ENCODE measurements at places on chromosomes 2 and 18.

- DNase-seq, result no peak
Observed at GRCh38 chr18:57175532-57175931, 28.6 kb downstream of the BOD1L2 start.

GRCh38 chr18:26422472-26423162 is 125.7 kb downstream of the KCTD1 start:
- DNase-seq, result no peak

GRCh38 chr2:176392744-176393414 is 123.6 kb downstream of the MTX2 start:
- no peak for DNase-seq

- no peak for DNase-seq
Observed at GRCh38 chr2:32200814-32201213, 35.1 kb downstream of the SLC30A6 start.

DNA sequence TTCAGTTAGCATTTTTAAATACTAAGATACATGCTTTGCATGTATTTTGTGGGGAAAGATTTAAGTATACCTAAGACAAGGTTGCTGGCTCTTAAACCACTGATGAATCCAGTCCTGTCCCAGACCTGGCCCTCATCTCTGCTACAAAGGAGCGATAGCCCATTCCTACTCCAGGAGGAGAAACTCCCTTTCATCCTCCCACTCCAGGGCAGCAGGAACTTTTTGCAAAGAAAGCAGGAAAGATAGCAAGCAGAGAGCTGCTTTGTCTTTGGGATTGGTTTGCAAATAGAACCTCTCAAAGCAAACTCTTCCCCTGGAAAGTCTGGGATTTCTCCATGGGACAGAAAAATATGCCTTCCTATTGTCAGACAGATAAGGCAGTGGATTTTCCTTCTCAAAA is 43.6 kb upstream of the COPS8 start:
- no peak for DNase-seq

GRCh38 chr2:112108178-112108832 is 29.9 kb upstream of the FBLN7 start:
- DNase-seq, result no peak

DNA sequence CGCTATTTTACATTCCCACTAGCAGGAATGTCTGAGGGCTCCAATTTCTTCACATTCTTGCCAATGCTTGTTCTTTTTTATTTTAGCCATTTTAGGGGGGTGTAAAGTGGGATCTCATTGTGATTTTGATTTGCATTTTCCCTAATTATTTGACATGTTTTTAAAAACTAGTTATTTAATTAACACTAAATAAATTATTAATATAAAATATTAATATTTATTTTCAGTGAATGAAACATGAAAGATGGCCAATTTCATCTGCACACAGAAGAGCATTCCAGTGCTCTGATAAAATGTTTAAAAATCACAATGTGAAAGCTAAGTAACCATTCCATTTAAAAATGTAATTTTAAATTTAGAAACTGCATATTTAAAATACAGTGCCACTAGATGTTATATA is 322.2 kb upstream of the ZNF521 start:
- DNase-seq, result no peak

DNA sequence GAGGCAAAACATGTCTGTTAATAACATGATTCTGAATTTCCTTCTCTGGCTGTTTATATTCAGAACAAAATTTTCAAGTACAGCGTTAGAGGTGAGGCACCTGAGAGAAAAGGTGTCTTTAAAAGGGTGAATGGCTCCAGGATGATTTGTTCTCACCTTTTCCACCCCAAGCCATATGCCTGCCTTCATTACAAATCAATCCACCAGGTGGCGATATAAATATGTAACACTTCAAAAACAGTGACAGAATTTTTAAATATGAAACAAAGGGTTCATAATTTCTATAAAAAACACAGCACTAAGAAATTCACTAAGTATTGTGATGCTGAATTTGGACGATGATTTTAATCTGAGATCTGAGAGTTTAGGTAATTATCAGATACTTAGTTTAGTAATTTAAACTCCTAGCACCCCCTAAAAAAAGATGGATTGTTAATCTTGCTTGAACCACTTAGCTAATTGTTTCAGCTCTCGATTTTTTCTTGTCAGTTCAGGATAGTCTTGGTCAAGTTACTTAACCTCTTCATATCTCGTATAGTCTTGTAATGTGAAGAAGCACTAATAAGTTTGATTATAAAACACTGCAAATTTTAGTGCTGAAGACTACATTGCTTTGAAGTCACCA is 528.8 kb downstream of the CPS1 start:
- peak; percentile 19 for DNase-seq

DNA sequence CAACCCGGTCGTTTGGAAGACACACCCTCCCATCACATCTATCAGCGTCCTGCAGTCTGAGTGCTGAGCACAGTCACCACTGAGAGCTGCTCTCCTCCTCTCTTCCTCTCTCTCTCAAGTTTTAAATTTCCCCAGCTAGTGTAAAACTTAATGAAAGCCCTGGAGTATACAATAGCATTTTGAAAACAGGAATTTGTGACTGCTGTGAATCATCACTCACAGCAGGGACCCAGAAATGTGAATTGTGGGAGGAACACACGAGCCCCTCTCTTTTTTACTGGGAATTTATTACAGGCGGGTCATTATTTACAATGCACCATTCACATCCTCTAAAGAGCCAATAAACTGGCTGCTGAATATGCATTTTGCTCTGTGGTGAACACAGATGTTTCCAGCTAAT is 185.0 kb upstream of the SMIM21 start:
- no peak for DNase-seq

DNA sequence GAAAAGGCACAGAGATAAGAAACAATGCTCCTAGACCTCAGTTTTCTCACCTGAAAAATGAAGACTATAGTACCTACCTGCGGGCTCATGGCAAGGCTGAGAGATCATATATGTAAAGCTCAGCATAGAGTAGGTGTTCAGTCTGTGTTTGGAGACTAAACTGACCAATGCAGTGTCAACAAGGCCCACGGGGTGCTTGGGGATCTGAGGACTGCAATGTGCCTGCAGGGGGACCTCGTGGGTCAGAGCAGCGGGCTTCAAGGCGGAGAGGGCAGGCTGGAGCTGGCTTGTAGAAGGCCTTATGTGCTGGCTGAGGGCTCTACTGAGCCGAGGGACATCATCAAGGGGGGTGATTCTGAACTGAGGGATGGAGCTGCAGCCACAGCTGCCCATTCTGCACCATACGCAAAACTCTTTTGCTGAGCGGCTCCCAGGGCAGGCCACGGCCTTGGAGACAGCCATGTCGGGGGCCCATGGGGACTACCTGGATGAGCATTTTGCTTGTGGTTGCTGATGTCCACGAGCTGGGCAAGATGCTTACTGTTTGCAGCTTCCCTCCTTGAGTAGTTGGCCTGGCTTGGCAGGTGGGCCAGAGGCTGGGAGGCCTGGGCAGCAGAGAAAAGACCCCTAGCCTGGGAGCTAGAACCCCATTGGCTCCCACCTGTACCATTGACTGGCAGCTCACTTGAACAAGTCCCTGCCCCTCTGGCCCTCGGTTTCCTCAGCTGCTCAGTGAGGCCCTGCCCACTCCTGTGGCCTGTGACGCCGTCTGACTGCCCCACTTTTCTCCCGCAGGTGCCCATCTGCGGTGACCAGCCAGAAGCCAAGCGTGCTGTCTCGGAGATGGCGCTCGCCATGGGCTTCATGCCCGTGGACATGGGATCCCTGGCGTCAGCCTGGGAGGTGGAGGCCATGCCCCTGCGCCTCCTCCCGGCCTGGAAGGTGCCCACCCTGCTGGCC is 23.5 kb downstream of the STEAP3 start:
- no peak for DNase-seq

- no peak for DNase-seq
Observed at GRCh38 chr2:150767991-150768746, 280.7 kb upstream of the RND3 start.
